Stimulated activated CD8-positive, alpha-beta memory T cell treated with anti-CD3 and anti-CD28 coated beads, Interleukin-12 subunit alpha, Interleukin-12 subunit beta, amount 100 ng/mL, for 1 hour (primary cell): ENCODE measurements at places on chromosomes 1 and 21.

DNA sequence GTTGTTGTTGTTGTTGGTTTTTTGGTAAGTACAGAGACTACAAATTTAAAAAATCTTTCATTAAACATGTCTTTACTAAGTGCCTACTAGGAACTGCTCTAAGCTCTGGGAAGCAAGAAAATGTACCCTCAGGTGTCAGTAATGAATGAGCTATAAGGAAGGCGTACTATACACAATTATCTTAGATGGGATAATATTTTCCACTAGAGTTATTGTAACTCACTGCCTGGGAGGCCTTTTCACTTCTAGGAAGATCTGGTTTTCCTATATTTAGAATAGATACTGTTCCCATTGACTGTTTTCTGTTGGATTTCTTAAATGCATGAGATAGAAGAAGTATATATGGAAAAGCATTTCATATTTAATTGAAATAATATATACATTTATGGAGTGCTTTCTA, 19.6 kb downstream of the CLIC4 start:
- DNase-seq: no peak

- no peak for DNase-seq
Measured at GRCh38 chr1:13730291-13730690, 30.3 kb downstream of the PRDM2 start.

- no peak for DNase-seq
Measured at GRCh38 chr1:234091876-234092275, 187.4 kb downstream of the SLC35F3 start.

DNA sequence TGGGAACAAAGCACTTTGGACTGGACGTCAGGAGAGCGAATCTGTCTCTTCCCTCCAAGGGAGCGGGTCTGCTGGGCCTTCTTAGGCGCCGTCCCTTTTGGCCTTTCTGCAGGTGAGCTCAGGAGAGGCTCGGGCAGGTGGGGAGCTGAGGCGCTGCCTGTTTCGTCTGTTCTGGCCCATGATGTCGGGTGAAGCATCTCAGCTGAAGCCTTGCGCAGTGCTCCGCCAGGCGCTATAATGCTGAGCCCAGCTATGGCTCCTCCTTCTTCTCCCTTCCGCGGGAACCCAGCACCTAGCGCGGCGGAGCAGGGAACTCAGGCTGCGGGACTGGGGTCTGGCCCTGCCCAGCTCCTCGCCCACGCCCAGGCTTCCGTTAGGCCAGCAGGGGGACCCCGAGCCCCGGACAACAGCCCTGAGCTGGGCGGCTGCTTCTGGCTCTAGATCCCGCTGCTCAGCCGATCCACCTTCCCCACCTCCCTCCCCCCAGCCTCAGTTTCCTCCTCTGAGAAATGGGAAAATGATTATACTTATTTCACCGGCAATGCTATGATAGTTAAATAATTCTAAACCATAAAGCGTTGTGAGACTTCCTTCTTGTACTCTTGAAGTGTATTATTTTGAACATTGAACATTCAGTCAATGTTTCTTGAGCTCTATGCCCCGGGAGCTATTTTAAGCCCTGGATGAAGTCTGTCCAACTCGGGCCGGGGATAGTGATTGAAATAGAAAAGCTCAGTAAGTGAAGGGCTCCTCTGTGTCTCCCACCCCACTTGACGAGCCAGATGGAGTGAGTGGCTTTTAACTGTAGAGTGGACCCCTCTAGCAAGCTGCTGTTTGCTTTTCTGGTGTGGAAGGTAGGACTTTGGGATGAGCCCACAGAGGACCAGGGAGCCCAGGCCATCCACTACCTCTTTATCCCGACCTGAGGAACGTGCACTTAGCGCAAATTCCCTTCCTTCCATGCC, 9.6 kb upstream of the ADORA1 start:
- peak; percentile 2 for DNase-seq

- DNase-seq: no peak
Measured at GRCh38 chr1:22494943-22495579, 43.4 kb downstream of the ZBTB40 start.

DNA sequence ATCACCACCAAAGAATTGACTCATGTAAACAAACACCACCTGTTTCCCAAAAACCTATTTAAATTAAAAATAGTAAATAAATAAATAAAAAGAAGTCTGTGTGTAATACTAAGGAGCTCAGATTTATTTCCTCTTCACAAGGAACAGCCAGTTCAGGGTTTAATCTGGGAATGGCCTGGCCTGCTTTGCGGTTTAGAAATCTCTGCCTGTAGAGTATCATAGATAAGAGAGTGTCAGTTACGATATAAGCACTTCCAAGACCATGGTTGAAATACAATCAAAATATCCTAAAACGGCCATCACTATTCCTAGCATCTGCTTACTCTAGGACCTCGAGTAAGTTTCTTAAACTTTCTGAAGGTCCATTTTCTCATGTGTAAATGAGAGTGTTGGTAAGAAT, 274.4 kb downstream of the PLPP3 start:
- no peak for DNase-seq
